ENCODE measurements at places on chromosomes 5 and 9.

DNA sequence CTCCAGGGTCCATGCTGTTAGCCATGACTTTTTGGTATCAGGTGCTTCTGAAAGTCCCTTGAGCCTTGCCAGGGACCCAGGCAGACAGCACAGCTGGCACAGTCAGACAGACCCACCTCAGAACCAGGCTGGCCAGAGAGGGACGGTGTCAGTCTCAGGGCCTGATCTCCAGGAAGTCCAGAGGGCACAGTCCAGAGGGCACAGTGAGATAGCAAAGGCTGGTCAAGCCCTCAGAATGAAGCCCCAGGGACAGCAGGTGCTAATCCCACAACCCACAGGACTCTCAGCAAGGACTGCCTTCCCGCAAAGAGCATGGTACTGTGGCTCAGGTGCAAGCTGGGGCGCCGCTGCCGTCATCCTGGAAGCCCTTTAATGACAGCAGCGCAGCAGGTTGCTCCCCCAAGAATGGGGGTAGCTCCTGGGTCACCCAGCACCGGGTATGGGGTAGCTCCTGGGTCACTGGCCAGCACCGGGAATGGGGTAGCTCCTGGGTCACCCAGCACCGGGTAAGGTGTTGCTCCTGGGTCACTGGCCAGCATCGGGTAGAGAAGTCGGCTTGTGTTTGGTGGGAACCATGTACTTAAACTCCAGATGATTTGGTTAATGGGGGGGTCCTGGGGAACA lies 105.6 kb upstream of the PHYKPL start:
- no peak for DNase-seq

DNA sequence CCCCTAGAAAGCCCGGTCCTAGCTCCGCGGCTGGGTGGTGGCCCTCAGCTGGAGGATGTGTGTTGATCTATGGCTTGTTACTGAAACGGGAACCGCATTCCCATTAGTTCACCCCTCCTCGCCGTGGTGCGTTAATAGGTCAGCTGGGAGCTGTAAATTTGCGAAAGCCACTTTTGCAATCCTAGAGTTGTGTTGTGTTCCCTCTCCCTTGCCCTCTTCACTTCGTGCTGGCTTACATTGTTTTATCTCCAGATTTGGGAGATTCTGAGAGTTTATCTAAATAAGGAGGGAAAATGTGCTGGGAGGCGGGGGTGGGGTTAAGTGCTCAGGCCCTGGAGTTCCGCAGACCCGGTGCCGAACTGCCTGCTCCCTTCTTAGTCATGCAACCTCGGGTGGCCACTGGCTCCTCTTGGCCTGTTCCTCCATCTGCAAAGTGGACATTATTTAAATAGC lies 62.8 kb downstream of the HMCN2 start:
- no peak for DNase-seq

DNA sequence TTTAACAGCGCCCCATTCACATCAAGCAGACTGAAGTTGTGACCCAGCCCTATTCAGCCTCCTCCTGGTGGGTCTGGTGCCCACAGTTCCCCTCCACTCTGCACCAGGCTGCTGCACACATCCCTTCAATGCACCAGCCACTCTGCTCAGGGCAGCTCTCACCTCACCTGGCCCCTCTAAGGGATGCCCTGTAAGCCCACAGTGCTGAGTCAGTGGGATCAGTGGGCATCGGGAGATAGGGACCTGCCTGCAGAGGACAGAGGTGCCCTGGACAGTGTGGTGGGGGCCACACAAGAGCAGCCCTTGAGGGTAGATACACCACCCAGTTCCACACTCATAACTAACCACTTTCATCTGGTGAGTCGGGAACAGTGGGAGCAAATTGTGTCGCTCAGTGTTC lies 38.3 kb upstream of the S1PR3 start:
- no peak for DNase-seq

GRCh38 chr5:2015124-2015848 lies 132.6 kb upstream of the IRX4 start:
- DNase-seq = no peak

- no peak for DNase-seq
Observed at GRCh38 chr5:1292846-1293415, 1.9 kb downstream of the TERT start.

DNA sequence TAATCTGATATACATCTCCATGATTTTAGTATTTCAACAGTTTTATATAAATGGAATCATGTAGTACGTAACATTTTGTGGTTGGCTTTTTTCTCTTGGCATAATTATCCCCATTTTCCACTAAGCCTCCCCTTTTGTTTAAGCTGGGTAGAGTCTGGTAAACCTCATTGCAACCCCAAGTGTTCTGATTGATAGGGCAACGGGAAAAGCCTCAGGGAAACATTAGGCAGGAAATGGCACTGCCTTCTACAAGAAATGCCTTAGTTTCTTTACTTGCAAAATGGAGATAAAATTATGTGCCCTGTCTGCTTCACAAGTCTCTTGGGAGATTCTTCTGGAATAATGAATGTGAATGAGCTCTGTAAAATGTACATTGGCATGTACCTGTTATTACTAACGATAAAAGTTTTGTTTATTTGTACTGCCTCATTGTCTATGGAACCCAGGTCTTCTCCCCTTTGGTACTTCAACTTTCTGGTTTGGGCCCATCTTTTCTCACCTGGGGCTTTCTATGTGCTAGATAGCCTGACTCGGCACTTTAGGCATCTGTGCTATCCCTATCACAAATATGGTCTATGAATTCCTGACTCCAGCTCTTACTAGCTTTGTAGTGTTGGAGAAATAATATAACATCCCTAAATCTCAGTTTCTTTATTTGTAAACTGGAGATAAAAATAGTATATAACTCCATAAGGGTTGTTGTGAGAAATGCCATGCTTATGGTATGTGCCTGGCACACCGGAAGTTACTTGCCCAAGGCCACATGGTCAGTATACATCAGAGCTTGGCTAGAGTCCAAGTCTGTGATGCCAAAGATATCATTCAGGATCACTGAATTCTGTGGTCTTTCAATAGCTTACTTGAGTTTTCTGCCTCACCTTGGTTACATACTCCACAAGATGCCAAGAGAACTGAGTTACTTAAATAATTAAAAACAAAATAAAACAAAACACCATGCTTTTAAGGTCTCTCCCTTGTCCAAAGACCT lies 48.2 kb upstream of the ZNF169 start:
- DNase-seq = no peak

- DNase-seq = no peak
Observed at GRCh38 chr5:37251665-37252064, 2.5 kb upstream of the CPLANE1 start.

- no peak for DNase-seq
Observed at GRCh38 chr9:74499111-74499601, 2.0 kb downstream of the RORB start.

DNA sequence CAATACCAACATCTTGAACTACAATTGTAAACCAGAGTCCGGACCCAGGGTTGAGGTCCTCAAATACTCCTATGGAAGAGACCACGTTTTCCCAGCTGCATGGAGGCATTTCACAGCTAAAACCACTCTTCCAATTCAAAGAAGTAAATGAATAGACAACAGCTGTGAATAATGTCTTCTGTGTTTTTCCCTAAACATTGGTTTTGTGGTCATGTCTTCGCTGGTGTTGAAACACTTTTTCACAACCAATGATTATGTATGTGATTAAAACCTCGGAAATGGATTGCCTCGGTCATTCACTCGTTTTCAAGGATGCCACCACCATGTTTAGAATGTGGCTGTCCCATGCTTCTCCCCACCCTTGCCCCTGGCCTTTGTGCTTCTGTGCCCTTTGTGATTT lies 9.4 kb upstream of the TENT4A start:
- DNase-seq = no peak

DNA sequence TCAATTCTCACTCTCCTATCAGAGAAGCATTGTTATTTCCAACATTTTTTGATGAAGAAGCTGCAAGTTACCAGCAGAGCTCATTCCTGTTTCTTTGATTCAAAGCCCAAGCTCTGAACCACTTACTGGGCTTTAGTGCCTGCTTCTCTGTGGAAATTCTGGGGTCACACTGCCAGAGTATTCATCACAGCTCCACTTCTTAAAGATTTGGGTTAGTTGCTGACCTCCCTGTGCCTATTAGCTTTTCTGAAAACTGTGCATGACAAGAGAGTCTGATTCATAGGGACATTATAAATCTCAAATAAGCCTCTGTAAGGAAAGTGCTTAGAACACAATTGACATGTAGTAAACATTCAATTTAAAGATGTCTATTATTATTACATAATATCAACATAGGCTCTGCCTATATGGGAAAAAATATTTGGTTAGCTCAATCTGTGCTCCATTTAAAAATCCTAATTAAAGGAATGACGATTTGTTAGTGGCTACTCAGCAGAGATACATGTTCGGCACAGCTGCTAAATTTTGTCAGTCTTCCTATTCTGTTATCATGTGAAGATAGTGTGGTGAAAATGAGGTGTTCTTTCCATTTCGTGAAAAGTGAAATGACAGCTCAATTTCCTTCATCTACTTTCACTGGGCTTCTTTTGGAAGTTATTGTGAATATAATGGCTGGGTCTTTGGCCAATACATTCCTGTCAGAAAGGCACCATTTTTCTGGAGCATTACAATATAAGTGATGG lies 293.0 kb downstream of the KCTD16 start:
- no peak for DNase-seq

DNA sequence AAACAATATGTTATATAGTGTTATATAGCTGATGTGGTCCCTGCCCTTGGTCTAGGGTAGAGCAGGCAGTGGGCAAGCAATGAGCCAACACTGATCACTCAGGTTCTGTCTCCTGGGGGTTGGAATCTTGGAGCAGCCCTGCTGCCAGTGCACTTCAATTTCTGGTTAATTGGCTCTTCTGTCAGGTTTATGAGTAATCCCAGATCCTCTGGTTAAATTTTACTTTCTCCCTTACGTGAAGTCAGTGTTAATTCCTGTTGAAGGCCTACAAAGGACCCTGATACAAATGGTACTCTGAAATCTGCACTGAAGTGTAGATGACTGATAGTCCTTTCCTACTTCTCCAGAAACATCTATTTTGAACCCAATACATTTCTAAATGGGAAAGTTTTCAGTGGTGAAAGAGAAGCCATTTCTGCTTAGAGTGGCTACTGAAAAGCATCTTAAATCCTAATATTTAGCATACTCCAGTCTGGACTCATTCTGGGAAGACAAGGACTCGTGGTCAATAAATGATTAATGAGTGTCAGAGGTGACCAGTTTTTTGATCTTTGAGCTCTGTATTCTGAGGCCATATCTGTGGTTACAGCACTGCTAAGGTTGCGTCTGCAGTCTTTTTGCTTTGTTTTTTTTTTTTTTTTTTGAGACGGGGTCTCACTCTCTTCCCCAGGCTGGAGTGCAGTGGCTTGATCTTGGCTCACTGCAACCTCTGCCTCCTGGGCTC lies 442.4 kb downstream of the KIF4B start:
- no peak for DNase-seq

DNA sequence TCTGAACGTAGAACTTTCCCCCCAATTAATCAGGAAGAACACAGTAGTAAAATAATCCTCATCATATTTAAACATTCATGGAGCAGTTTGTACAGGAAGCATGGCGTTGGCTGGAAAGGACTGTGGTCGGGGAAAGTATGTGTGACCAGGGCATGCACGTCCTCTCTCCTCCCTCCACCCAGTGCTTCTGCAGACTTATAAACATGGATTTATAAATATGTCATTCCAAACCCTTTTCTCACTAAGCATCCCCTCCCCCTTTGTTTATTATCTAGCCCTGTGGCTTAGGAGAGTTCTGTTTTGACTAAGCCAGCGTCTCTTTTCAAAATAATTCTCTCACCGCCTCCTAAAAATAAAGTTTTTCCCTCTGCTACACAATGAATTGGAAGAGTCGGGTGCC lies 70.4 kb upstream of the DAP start:
- DNase-seq = no peak

DNA sequence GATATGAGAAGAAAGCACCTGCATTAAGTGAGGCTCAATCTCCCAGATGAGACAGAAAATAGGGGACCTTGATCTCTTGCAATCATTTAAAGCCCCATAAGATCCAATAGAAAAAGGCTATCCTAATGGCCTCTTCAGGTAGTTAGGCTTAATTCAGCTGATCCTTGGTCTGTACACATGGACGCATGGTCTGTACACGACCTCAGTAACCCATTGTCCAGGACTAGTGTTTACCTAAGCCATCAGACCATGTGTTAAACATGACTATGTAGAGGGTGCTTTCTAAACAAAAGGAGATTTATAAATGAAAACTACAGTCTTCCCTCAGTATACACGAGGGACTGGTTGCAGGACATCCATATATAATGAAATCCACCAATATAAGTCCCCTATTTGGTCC lies 7.5 kb downstream of the MARCHF3 start:
- no peak for DNase-seq

GRCh38 chr5:172722327-172722815 lies 48.6 kb downstream of the DUSP1 start:
- no peak for DNase-seq

DNA sequence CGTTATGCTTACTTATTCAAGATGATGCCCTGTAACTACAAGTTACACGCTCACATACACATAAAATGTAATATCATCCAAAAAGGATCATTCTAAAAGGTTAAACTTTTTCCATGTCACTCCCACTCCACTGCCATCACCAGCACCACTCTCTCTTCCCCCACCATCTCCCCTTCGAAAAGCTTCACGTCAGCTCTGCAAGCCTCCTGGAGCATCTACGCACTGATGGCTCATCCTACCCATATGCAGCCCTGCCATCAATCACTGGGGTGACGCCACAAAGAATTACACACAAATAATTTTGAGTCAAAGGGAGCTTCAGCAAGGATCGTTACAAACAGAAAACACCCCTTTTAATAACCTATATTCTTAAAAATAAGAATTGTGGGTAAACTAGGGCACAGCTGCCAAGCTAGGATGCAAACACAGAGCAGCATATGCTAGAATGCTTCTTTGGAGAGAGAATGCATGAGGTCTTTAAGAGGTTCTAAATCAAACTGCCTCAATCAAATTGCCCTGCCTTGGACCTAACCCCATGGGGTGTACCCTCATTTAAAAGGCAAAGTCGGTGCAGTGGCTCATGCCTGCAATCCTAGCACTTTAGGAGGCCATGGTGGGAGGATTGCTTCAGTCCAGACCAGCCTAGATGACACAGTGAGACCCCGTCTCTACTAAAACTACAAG lies 56.1 kb downstream of the SHB start:
- DNase-seq = no peak

- DNase-seq = no peak
Observed at GRCh38 chr9:37936965-37937364, 33.0 kb upstream of the SLC25A51 start.

- no peak for DNase-seq
Observed at GRCh38 chr9:127087836-127088235, 34.6 kb downstream of the ANGPTL2 start.

- no peak for DNase-seq
Observed at GRCh38 chr5:164672205-164672604, 1166.8 kb downstream of the MAT2B start.

DNA sequence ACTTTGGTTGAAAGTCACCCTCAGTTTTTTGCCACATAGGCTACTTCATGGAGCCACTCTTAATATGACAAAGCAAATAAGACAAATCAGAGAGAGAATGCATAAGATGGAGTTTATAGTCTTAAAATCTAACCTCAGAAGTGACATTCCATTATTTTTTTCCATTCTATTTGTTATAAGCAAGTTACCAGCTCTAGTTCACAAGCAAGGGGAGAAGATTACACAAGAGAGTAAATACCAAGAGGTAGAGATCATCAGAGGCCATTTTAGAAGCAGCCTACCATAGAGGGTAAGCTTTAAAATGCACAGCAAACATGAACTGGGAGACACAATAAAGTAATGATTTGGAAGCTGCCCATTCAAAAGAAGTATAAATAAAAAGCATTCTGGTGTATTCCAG lies 651.3 kb upstream of the MEF2C start:
- DNase-seq = no peak

- no peak for DNase-seq
Observed at GRCh38 chr9:126605792-126606482, 7.8 kb upstream of the LMX1B start.

- DNase-seq = no peak
Observed at GRCh38 chr5:72209147-72210115, 102.2 kb downstream of the MAP1B start.

All from activated CD4-positive, alpha-beta T cell treated with anti-CD3 and anti-CD28 coated beads, Interleukin-2, Interleukin-4, amounts not matched to agents 100 ng/mL and 50 ng/mL, durations not matched to agents 16 hours and 8 hours (primary cell).